ENCODE measurements at places on chromosomes 12 and 14. TPM values are rescaled to one million over a fixed set of nuclear protein-coding genes. Genes with fewer than 3 reads are reported as not detected.
A peak's percentile ranks its signal among the peaks of the same experiment; 100 is the strongest.

- no peak overlapping the region for H3K4me3 ChIP-seq
- DNase-seq = no peak
- H3K27me3 ChIP-seq = no peaks in the 10 kb centered on the region
- no peaks in the 10 kb centered on the region for H3K4me1 ChIP-seq
- no peak overlapping the region for H3K27ac ChIP-seq
Measured at GRCh38 chr14:102805941-102806340, 28.7 kb downstream of the TRAF3 start.

Gene TAMALIN
- 32.6 TPM for total RNA-seq

Gene SUSD6
- 23.3 TPM for total RNA-seq

GRCh38 chr12:25882266-25882665 is 76.2 kb upstream of the RASSF8 start:
- H3K36me3 ChIP-seq = no peaks in the 10 kb centered on the region
- H3K27ac ChIP-seq = no peak overlapping the region
- H3K27me3 ChIP-seq = no peaks in the 10 kb centered on the region
- no peak overlapping the region for H3K4me3 ChIP-seq
- no peak for DNase-seq

Gene SERPINA3
- 207 TPM for total RNA-seq

GRCh38 chr12:122366685-122367475 is 55.6 kb downstream of the CLIP1 start:
- H3K27me3 ChIP-seq = no peaks in the 10 kb centered on the region
- no peak overlapping the region for H3K4me3 ChIP-seq
- peak overlapping the region; percentile 2 for H3K27ac ChIP-seq
- peaks cover 20% of the 10 kb centered on the region for H3K4me1 ChIP-seq
- DNase-seq = no peak

Gene TSPAN19
- total RNA-seq = not detected

DNA sequence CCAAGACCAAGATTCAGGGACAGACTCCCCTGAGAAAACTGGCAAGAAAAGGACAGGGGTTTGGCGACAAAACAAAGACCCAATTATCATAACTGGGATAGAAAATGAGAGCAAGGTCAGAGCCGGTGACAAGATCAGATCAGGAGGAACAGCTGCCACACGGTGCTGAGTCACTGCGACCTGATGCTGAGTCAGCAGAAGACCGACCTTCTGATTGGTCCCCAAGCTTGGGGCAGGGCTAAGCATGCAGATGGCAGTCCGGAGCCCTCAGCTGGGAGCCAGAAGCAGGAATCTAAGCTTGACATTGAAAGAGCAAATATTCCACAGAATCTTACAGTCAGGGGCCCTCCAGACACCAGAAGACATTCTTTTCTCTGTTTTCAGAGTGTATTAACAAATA is 19.1 kb upstream of the ARMH4 start:
- no peak overlapping the region for H3K4me3 ChIP-seq
- H3K36me3 ChIP-seq = no peaks in the 10 kb centered on the region
- H3K27me3 ChIP-seq = no peaks in the 10 kb centered on the region
- peak; percentile 81 for DNase-seq

Gene RHOJ
- 12.9 TPM for total RNA-seq

DNA sequence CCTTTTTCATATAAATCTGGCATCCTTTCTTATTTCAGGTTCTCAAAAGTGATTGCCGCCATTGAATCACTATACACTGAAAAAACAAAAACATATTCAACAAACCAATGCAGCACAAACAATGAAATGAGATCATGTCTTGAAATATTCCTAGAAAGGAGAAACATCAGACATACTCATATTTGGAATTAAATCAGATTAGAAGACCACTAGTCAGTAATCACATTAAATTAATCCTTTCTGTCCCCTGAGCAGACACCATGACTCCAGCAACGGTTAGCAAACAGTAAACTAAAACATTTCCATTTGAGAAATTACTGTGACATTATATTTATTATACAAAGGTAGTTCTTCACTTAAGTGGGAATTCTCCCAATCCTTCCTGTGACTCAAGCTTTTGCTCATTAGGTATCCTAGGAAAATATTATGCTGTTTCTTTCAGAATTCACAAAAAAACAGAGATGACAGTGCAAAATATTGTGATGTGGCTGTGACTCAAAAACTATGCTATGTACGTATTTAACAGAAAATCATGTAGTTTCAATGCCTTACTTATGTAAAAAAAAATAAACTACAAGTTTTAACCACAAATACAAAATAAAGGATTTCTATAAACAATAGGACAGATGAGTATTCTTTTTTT is 29.7 kb downstream of the CPNE8 start:
- no peaks in the 10 kb centered on the region for H3K36me3 ChIP-seq
- H3K27me3 ChIP-seq = no peaks in the 10 kb centered on the region
- no peak overlapping the region for H3K4me3 ChIP-seq

Gene LRFN5
- total RNA-seq = 0.11 TPM

Gene TCL1B
- total RNA-seq = not detected

GRCh38 chr14:56313789-56314188 is 195.6 kb downstream of the PELI2 start:
- DNase-seq = no peak
- H3K36me3 ChIP-seq = no peaks in the 10 kb centered on the region
- H3K4me1 ChIP-seq = peaks cover 15% of the 10 kb centered on the region
- no peak overlapping the region for H3K4me3 ChIP-seq

Gene SYT10
- total RNA-seq = not detected

GRCh38 chr14:100710826-100711462 is 15.7 kb upstream of the DLK1 start:
- H3K36me3 ChIP-seq = no peaks in the 10 kb centered on the region
- H3K27ac ChIP-seq = no peak overlapping the region
- DNase-seq = no peak
- no peaks in the 10 kb centered on the region for H3K27me3 ChIP-seq

DNA sequence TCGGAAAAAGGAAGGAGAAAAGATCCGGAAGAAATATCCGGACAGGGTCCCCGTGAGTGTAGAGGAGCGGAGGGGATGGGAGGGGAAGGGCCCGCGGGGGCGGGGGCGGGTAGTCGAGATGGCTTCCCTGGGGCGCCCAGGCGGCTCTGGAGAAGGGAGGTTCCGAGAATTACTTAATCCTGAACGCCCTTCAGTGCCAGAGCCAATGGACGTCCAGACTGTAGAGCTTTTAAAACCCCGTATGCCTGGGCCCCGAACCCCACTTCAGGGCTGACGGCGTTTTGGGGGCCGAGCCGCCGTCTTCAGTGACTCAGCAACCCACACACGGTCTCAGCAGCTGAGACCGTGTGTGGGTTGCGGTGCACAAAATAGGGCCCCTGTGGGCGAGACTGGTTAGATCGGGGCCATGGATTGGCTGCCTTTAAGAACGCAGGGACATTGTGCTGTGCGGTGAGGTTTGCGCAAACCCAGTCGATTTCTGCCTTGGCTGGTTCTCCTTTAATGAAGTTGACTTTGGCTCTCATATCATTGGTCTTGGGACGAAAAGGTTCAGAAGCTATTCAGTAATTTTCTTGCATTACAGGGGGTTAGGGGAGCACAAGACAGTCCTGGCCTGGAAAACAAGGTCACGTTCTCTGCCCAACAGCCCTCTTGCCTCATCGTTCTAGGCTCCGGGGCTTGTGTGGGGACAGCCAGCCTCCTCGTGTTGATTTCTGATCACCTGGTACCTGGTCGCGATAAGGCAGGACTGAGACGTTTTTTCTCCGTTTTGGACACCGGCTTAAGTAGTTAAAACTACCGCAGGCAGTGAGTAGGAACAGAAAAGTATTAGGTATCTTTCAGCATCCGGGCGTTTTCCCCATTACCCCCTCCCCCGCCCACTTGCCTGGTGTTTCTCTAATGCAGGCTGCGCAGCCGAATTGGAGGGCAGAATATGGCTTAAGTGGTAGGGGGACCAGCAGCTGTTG is 775 bp downstream of the GABARAPL1 start:
- no peaks in the 10 kb centered on the region for H3K4me1 ChIP-seq
- H3K27me3 ChIP-seq = no peaks in the 10 kb centered on the region
- peak; percentile 74 for DNase-seq
- peaks cover 9% of the 10 kb centered on the region for H3K36me3 ChIP-seq
- peak overlapping the region; percentile 90 for H3K4me3 ChIP-seq

Gene TDP1
- 9.4 TPM for total RNA-seq

Gene CLEC6A
- not detected for total RNA-seq

- no peaks in the 10 kb centered on the region for H3K27me3 ChIP-seq
- H3K4me3 ChIP-seq = no peak overlapping the region
- H3K36me3 ChIP-seq = peaks cover 19% of the 10 kb centered on the region
Measured at GRCh38 chr14:34997762-34998161, 15.0 kb downstream of the SRP54 start.

DNA sequence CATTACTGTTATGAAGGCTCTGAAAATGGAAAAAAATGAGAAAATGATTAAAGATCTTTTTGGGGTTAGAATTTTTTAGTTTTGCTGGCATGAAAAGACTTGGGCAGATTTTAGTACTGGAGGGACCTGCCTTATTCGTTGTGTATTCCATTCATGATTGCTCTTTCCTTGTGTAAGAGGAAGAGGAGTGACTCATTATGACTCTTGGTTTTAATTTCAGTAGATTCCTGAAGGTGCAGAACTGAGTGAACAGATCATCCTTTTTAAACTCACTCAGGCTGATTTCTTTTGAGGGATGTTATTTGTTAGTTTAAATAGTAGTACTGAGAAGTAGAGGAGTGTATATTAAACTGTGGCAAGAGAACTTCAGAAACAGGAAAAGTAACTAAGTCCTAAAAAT is 41.6 kb downstream of the AKAP6 start:
- H3K4me1 ChIP-seq = no peaks in the 10 kb centered on the region
- H3K4me3 ChIP-seq = no peak overlapping the region
- H3K36me3 ChIP-seq = no peaks in the 10 kb centered on the region
- no peak overlapping the region for H3K27ac ChIP-seq
- no peak for DNase-seq
- no peaks in the 10 kb centered on the region for H3K27me3 ChIP-seq

Gene APOF
- total RNA-seq = not detected

DNA sequence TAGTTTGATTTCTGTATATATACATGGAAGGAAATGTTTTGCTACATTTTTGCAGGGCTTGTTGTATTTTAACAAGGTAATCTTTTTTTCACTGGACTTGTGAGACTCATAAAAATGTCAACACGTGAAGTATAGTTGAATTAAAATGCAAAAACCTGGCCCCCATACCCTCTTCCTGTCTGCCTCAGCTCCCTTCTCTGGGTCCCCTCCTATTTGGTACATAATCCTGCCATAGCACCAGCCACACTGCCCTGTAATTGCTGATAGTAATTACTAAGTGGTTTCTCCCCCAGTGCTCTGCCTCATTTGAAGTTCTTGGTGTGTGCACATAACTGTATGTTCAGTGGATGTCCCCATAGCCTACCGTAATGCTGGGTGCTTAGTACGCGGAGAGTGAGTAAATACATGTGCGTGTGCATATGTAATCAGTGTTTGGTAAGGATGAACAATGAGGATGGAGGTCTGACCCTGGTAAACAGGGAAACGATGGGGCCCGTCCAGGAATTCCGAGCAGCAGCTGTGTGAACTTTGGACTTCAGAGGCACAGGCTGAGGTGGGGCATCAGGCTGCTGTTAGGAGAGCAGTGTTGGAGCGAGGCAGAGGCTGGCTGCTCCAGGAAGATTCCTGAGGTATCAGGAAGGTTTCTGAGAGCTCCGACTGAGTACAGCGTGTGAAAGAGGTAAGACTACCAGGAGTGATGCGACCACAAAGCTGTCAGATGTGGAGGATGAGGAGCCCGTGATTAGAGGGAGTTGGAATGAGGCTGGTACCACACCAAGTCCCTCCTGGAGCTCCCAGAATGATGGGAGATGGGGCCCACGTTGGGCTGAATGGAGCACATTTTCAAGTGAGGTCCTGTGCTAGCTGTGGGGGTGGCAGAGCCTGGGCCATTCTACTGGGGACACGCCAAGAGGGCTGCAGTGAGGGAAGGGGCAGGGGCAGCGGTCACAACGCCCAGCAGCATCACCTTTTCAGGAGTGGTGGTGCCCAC is 106.8 kb downstream of the PELI2 start:
- no peak for DNase-seq
- H3K27ac ChIP-seq = no peak overlapping the region
- H3K27me3 ChIP-seq = no peaks in the 10 kb centered on the region
- H3K4me1 ChIP-seq = no peaks in the 10 kb centered on the region

GRCh38 chr14:75090353-75090752 is 20.9 kb downstream of the ZC2HC1C start:
- DNase-seq = no peak
- H3K4me3 ChIP-seq = no peak overlapping the region
- peaks cover 77% of the 10 kb centered on the region for H3K36me3 ChIP-seq
- H3K27ac ChIP-seq = no peak overlapping the region
- H3K4me1 ChIP-seq = no peaks in the 10 kb centered on the region

Gene BEGAIN
- 5.9 TPM for total RNA-seq

- no peak overlapping the region for H3K27ac ChIP-seq
- no peaks in the 10 kb centered on the region for H3K4me1 ChIP-seq
- peaks cover 11% of the 10 kb centered on the region for H3K36me3 ChIP-seq
- H3K4me3 ChIP-seq = no peak overlapping the region
Measured at GRCh38 chr12:64746663-64747062, 12.5 kb downstream of the GNS start.

DNA sequence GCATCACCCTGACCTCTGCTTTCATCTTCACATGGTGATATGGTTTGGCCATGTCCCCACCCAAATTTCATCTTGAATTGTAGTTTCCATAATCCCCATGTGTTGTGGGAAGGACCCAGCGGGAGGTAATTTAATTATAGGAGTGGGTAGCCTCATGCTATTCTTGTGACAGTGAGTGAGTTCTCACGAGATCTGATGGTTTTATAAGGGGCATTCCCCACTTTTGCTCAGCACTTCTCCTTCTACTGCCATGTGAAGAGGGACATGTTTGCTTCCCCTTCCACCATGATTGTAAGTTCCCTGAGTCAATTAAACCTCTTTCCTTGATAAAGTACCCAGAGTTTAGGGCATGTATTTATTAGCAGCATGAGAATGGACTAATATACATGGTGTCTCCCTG is 38.2 kb downstream of the TMBIM6 start:
- no peak for DNase-seq
- no peaks in the 10 kb centered on the region for H3K36me3 ChIP-seq
- H3K4me1 ChIP-seq = no peaks in the 10 kb centered on the region

DNA sequence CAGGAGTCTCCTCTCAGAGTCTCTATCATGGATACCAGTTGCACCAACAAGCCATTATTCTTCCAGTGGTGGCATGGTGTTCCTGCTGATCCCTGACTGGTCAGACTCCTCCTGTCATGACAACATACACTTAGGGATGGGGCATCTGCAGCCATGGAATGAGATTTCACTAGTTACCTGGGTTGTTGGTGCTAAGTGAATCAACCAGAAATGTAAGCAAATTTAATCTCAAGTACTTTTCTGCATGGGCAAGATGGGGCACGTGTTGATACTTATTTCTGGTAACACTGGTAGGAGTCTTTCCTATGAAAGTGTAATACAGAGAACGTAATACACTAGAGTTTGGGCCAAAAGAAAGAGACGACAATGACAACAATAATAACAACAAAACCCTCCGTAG is 211.5 kb upstream of the FOXN3 start:
- H3K4me3 ChIP-seq = no peak overlapping the region
- no peaks in the 10 kb centered on the region for H3K27me3 ChIP-seq
- no peak overlapping the region for H3K27ac ChIP-seq
- H3K4me1 ChIP-seq = no peaks in the 10 kb centered on the region
- no peaks in the 10 kb centered on the region for H3K36me3 ChIP-seq

- peaks cover 3% of the 10 kb centered on the region for H3K4me1 ChIP-seq
- H3K4me3 ChIP-seq = no peak overlapping the region
- no peak overlapping the region for H3K27ac ChIP-seq
- no peaks in the 10 kb centered on the region for H3K36me3 ChIP-seq
- no peak for DNase-seq
Measured at GRCh38 chr12:19200261-19200660, 70.7 kb downstream of the PLEKHA5 start.
